ENCODE measurements at places on chromosomes 7 and 10. TPM values are rescaled to one million over a fixed set of nuclear protein-coding genes. Genes with fewer than 3 reads are reported as not detected.

Gene PLEKHS1
- not detected for total RNA-seq

Gene ZNF248
- total RNA-seq: 9.2 TPM

Gene CLDN3
- total RNA-seq: not detected

Gene KMT2E
- total RNA-seq: 81.3 TPM

Gene ASAH2
- total RNA-seq: 2.2 TPM

Gene GJC3
- total RNA-seq: not detected

Gene PSD
- 9.7 TPM for total RNA-seq

Gene VSIR
- 36.1 TPM for total RNA-seq

Gene AOAH
- 2.5 TPM for total RNA-seq

Measured in right atrium auricular region (tissue), 2 donors.